Stimulated activated CD8-positive, alpha-beta memory T cell treated with anti-CD3 and anti-CD28 coated beads, Interleukin-4, amount 100 ng/mL, for 4 hours (primary cell): ENCODE measurements at places on chromosomes 12 and 14.

DNA sequence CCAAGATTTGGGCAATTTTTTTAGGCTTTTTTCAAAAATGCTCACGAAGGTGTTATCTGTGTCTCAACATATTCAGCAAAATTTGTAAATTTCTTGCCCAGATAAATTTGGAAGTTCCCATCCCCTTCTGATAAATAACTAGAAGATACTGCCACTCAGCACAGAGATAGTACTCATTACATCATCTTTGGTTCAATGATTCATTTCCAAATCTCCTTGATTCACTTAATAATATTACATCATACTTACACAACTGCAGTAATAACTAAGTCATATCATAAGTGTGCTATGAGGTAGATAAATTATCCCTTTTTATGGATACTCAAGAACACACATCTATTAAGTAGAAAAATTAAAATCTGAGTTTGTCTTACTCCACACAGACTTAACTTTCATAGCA is 89.4 kb downstream of the RPAP3 start:
- DNase-seq = no peak

DNA sequence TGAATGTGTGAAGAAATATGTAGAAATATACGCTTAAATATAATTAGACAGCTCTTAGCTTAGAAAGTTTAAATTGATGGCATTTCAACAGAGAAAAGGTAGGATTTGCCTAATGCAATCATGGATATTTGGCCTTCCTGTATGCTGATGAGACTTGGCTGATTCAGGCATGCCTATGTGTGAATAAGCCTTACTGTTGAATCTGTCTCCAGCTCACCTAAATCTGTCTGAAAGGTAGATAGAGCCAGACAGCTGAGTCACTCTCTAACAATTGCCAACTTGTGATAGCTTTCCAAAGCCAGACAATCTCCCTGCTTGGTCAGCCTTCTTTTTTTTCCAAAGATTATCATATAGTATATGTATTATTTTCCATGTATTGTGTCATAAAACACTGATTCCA is 92.8 kb upstream of the FLRT2 start:
- no peak for DNase-seq

DNA sequence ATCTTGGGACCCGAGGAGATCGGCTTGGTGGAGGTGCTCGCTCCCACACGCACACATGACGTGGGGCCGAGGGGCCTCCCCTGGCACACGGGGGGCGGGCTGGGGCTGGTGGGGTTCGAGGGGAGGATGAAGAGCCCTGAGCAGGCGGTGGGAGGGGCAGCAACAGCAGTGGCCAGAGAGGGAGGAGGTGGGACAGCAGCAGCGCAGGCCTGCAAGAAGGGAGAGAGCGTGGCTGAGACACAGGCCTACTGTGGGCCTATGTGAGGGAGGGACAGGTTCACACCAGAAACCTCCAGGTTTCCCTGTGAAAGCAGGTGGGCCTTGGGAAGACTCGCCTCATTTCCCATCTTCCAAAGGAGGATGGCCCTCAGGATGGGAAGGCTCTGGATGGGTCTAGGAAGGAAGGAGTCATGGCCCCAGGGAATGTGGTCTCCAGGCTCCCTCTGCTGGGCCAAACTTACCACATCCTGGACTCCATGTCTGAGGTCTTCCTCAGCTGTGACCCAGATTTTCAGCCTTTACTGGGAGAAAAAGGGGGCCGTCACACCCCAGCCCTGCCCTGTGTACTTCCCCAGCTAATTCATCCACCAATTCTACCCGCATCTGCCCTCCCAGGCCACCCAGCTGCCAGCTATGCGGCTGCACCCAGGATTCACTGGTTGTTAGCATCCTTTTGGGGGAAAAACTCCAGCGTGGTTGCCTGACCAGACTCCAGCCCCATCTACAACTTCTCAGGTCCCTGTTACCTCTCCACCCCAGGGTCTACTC is 2.8 kb downstream of the PIANP start:
- DNase-seq = no peak

DNA sequence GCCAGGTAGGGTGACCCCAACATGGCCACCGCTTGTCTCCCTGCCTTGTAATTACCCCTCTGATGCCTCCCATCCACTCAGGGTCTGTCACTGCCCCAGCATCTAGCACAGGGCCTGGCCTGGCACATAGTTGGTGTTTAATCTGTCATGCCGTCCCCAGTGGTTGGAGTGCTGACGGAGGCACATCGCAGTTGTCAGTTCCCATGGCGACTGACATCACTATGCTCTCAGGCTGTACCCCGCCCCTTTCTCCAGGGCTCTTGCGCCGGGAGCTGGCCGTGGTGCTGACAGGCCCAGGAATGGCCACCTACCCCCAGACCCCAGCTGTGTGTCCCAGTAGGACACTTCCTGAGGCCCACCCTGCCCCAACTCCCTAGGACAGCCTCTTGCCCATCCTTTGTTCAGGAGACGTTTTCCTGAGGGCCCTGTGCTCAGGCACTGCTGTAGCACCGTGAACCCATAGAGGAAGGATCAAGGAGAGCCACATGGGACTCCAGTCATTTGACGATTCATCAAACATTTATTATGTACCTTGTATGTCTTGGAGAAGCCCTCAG is 23.0 kb downstream of the FAM222A start:
- no peak for DNase-seq

GRCh38 chr14:88424573-88424972 is 39.1 kb downstream of the SPATA7 start:
- no peak for DNase-seq

GRCh38 chr14:32941668-32942065 is 3.0 kb downstream of the NPAS3 start:
- no peak for DNase-seq

DNA sequence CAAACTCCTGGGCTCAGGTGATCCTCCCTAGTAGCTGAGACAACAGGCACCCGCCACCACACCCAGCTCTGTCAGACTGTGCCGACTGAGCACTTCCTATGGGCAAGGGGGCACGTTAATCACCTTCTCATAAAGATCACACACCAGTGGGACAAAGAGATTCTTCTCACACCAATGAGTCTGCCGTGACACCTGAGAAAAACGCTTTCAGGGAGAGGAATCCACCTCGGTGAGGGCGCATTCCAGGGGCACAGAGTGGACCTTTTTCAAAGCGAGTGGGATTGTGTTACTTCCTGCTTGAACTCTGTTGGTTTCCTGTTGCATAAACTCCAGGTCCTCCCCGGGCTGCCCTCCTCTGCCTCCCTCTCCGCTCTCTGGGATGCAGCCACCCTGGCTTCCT is 17.5 kb upstream of the SCARB1 start:
- DNase-seq = no peak

- no peak for DNase-seq
Observed at GRCh38 chr12:117622087-117622486, 260.7 kb upstream of the NOS1 start.

GRCh38 chr14:76423534-76423933 is 47.6 kb downstream of the ESRRB start:
- DNase-seq = no peak
